Natural killer cell (primary cell): ENCODE measurements at places on chromosomes 13 and 19.

GRCh38 chr13:89937420-89937819, 1410.1 kb upstream of the MIR17HG start:
- H3K4me1 ChIP-seq: no peaks in the 10 kb centered on the region
- H3K27ac ChIP-seq: no peak overlapping the region
- DNase-seq: no peak
- no peaks in the 10 kb centered on the region for H3K36me3 ChIP-seq
- no peak overlapping the region for H3K4me3 ChIP-seq
- no peaks in the 10 kb centered on the region for H3K27me3 ChIP-seq

- no peaks in the 10 kb centered on the region for H3K4me1 ChIP-seq
- H3K27ac ChIP-seq: no peak overlapping the region
These were observed 80.3 kb upstream of the FLT1 start for GRCh38 chr13:28575200-28575599.

DNA sequence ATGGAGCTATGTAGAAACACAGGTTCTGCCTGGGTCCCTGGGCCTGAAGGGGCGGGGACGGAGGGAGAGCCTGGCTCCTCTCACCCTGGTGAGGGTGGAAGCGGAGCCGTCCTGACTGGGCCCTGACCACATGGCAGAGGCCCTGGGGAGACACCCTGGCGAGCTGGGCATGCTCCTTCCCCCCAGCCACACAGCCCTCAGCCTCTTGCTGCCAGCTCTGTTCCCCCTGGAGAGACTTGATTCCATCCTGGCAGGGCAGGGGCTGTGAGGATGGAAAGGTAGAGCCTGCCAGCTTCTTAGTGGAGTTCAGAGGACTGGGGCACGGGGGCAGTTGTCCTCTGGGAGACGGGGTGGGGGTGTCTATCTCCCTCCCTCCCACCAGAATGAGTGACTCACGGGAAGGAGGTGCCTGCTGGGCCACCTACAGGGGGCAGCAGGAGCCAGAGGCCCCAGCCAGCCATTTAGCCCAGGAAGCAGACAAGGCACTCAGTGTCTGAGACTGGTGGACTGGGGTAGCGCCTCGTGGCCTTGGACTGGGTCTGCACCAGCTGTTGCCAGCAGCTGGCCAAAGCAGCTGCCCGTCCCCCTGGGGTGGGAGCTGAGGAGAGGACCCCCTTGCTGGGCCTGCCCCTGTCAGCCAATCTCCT, 22.8 kb upstream of the RNF17 start:
- no peak overlapping the region for H3K27ac ChIP-seq
- H3K4me3 ChIP-seq: no peak overlapping the region
- DNase-seq: peak; percentile 13
- no peaks in the 10 kb centered on the region for H3K4me1 ChIP-seq

DNA sequence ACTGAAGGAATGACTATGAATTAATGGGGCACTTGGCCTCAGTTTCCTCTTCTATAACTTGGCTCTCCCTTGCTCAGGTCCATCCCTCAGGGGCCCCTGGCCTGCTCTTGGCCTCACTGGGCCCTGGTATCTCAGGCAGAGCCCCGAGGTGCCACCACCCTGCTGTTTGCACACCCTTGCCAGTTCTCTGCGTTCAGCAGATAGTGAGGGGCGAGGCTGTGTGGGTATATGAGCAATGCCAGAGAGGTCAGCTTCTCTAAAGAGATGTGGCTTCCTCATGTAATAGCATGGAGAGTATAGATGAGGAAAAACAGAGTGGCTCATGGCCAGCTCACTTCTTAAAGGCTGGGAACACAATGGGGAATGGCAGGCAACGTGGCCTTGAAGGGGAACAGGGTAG, 76.1 kb downstream of the CYSLTR2 start:
- H3K27ac ChIP-seq: no peak overlapping the region
- peaks cover 4% of the 10 kb centered on the region for H3K4me1 ChIP-seq
- no peaks in the 10 kb centered on the region for H3K36me3 ChIP-seq
- H3K4me3 ChIP-seq: no peak overlapping the region

DNA sequence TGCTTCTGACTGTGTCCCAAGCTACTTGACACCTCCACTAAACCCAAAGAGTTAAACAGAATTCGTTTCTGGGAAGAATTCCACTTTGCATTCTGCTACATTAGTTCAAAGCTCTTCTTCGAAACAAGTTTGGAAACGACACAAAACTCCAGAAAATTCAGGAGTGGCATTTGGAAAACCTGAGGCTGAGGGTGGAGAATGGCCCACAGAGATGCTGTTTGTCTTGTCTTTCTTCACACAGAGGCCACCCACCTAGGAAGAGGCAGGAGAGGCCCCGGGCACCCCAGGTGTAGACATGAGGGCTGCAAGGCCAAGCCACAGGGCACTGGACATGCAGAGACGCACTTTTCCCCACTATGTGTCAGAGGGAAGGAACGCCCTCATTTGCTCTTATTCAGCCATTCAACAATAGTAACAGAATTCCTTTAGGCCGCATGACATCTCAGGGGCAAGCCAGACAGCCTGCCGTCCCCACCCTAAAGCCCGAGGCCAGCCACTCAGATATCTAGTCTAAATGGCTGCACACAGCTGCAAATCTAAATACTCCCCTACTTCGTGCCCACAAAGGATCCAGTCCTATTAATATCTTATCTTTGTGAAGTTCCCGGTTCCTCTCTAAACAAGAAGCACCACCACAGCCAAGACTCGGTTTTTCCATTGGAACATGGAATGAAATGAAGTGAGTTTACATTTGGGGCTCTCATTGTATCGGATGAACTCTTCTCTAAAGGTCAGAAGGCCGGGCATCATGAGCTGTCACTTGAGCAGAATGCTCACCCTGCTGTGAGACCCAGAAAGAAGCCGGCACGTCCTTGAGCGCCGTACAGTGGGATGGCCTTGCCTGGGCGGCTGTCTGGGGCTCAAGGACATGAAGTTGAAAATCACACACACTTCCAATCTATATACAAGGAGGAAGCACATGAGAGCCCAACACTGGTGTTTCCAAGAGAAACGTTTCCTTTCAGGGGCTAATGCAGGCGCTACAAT, 19.8 kb downstream of the COL4A1 start:
- H3K4me1 ChIP-seq: no peaks in the 10 kb centered on the region
- H3K4me3 ChIP-seq: no peak overlapping the region
- H3K27ac ChIP-seq: no peak overlapping the region
- DNase-seq: no peak
- H3K36me3 ChIP-seq: no peaks in the 10 kb centered on the region

DNA sequence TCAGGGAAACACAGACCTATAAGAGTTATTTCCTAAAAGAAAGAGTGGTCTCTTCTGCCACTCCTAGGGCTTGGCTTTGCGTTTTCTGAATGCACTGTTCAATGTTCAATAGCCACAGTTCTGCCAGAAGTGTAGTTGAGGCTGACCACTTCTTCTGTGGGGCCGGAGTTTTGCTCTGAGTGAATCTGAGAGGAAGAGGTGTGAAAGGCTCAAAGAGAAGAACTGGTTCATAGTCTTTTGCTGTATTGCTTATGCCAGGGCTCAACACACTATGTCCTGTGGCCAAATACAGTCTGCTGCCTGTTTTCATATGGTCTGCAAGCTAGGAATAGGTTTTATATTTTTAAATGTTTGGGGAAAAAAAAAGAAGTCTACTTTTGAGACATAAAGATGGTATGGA, 128.2 kb downstream of the STOML3 start:
- no peak for DNase-seq
- H3K27ac ChIP-seq: no peak overlapping the region
- H3K27me3 ChIP-seq: no peaks in the 10 kb centered on the region
- no peak overlapping the region for H3K4me3 ChIP-seq
- H3K4me1 ChIP-seq: no peaks in the 10 kb centered on the region

DNA sequence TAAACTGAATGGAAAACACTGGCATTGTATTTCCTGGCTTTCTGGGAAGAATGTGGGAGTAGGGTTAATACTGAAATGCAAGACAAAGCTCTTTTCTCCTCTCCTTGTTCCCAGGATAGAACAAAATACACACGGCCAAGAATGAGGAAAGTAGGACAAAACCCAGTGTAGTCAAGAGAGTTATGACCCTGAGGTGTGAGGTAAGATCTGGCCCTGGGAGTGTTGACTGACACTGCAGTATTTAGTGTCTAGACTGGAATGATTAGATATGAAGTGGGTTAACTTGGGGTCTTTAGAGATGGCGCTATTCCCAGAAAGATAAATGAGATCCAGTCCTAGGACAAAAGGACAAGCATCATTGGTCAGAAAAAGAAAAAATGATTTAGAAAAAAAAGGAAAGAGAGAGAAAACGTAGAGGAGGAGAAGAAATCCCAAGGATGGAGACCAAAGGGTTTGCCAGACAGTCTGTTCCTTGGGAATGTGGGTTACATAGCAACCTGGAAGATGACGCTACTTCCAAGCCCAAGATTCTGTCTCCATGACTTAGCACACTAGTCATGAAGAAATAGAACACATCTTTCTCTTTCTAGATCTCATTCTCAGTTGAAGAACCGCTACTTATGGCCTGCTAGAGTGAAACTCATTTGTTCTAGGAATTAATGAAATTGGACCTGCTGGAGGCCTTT, 543.6 kb upstream of the GPC6 start:
- H3K27me3 ChIP-seq: no peaks in the 10 kb centered on the region
- no peak overlapping the region for H3K27ac ChIP-seq
- no peak overlapping the region for H3K4me3 ChIP-seq
- no peaks in the 10 kb centered on the region for H3K4me1 ChIP-seq

DNA sequence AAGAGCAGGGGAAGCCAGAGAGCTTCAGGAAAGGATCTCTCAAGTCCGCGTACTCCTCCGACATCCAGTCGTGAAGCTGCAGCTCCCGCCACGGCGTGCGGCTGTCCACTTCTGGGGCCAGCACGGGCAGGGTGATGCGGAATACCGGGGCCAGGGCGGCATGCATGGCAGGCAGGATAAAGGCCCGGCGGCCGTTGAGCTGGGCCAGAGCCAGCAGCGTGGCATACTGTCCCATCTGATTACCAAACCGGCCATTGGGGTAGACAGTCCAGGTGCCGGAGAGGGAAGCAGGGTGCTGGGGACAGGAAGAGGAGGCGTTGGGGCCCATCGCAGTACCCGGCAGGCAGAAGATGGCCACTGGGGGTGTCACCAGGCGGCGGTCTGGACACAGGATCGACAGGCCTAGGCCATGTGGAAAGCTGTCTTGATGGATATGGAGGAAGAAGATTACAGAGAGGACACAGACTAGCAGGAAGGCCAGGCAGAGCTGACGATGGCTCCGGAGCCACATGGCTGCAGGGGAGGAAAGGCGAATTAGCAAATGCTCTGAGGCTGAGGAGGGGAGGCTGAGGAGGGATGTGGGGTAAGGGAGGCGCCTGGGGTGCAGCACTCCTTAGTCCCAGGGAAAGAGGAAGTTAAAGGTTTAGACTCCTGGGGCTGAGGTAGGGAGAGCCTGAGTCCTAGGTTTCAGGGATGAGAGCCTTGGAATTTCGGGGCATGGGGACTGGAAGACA, 1.5 kb downstream of the FUT1 start:
- no peak overlapping the region for H3K4me3 ChIP-seq
- peaks cover 24% of the 10 kb centered on the region for H3K27me3 ChIP-seq
- peaks cover 28% of the 10 kb centered on the region for H3K4me1 ChIP-seq

DNA sequence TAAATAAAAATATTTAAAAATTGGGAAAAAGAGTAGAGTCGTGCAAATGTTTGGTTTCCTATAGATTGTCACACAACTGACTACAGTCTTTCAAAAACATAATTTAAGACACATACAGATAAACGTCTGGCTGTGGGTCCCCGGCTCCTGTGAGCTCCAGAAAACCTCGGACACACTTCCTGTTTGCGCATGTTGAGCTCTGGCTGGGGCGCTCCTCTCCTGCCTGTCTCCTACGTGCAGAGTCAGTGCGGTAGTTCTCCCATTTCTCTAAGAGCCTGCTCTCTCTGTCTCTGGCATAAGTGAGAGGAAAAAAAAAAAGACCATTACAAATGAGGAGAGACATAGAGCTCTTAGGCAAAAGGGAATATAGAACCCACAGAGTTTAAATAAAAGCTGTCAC, 128.2 kb upstream of the OBI1 start:
- no peaks in the 10 kb centered on the region for H3K36me3 ChIP-seq
- H3K27me3 ChIP-seq: no peaks in the 10 kb centered on the region
- H3K27ac ChIP-seq: no peak overlapping the region
- no peaks in the 10 kb centered on the region for H3K4me1 ChIP-seq
- DNase-seq: no peak

DNA sequence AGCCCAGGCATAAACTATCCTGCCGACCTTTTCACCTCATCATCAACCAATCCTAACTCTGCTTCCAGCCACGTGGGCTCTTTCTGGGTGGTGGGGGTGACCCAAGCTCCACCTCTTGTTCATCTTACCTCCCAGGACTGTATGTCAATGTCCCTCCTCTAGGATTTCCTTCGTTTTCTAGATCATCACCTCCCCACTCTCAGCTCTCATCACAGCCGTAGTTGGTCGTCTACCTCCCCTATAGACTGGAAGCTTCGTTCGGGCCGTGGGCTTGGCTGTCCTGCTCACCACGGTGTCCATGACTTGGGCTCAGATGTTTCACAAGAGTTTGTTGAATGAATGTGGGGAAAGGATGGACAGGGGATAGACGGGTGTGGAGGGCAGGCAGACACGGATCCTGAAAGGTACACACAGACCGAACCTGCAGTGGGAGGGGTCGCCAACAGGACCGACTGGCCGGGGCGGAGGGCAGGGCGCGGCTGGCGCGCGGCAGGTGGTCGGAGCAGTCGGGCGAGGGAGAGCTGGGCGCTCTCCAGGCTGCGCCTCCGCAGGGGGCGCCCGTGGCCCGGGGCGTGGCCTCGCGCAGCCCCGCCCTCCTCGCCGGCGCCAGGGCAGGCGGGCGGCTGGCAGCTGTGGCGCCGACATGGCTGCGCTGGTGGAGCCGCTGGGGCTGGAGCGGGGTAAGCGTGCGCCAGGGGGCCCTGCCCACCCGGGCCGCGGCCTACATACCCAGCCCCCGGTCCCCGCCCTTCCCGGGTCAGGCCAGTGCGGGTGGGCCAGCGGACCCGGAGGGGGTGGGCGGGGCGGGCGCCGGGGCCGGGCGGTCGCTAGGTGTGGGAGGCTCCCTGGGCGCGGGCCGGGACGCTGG, at the start of gene LIN7B:
TSS of gene LIN7B (plus strand) at position 609 of the 868 bp plus-strand sequence. CDS start at position 644, 35 bp downstream.
- no peaks in the 10 kb centered on the region for H3K27me3 ChIP-seq
- no peaks in the 10 kb centered on the region for H3K36me3 ChIP-seq
- peak within 1 kb of the TSS; percentile 53 for H3K4me3 ChIP-seq
- DNase-seq: peak; percentile 92
- H3K27ac ChIP-seq: no peak within 1 kb of the TSS
- peaks cover 30% of the 10 kb centered on the region for H3K4me1 ChIP-seq

DNA sequence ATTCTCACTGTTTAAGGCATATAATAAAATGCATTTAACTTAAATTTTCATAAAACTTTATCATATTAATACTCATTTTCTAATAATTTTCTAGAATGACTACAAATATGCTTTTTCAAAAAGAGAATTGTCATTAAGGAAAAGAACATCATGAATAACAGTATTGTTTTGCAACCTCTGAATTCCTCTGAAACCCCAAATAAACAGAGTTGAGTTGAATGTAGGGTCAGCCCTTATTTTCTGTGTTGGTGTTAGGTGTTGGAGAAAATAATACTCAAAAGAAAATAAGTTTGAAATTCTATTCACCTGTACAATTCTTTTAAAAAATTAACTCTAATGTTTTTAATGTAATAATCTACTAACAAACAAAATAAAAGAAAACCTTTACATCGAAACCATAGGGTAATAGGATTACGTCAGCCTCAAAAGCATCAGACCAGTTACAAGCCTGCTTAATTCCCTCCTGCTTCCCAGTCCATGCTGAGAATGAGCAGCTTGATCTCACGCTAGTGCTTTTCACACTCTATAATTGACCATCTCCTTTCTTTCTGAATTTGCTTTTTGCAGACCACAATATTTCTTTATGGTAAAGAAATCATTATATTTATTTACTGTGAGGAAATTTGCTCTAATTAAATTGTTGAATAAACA, 160.9 kb downstream of the PCDH9 start:
- H3K27me3 ChIP-seq: no peaks in the 10 kb centered on the region
- no peaks in the 10 kb centered on the region for H3K36me3 ChIP-seq
- H3K4me1 ChIP-seq: no peaks in the 10 kb centered on the region
